ENCODE measurements at places on chromosomes 13 and 19. TPM values are rescaled to one million over a fixed set of nuclear protein-coding genes. Genes with fewer than 3 reads are reported as not detected.

DNA sequence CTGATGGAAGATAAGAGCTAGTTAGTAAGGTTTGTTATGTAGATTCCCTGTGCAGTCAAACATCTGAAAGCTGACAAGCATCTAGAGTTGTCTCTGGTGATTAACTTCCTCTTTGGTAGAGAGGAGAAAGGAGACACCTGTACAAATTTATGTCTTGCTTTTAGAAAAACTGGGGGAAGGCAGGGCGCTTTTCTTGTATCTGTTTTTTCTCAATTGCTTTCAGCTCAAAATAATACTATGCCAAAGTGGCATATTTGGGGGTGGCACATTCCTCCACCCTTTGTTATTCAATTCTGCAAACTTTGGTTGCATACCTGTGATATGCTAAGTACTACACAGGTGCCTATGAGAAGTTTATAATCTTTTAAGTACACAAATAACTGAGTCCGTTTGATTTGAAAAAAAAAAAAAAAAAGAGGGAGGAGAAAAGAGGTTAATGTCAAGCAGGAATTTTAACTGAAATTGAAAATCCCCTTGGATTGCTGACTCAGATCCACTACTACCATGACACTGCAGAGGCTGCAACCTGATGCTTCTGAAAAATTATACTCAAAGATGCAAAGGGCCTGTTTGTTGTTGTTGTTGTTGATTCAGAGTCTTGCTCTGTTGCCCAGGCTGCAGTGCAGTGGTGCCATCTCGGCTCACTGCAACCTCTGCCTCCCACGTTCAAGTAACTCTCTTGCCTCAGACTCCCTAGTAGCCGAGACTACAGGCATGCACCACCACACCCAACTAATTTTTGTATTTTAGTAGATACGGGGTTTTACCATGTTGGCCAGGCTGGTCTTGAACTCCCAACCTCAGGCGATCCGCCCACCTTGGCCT is 164.8 kb upstream of the NBEA start:
- no peak for DNase-seq

GRCh38 chr19:4541114-4541805 is 1.4 kb upstream of the LRG1 start:
- DNase-seq, result no peak

The DHRS12 gene
- 10.0 TPM for total RNA-seq

The SYNE4 gene
- total RNA-seq, result 1.8 TPM

The XPO4 gene
- total RNA-seq, result 19.8 TPM

The ZNF554 gene
- 2.1 TPM for total RNA-seq

The CGB1 gene
- not detected for total RNA-seq

The PSG1 gene
- total RNA-seq, result not detected

DNA sequence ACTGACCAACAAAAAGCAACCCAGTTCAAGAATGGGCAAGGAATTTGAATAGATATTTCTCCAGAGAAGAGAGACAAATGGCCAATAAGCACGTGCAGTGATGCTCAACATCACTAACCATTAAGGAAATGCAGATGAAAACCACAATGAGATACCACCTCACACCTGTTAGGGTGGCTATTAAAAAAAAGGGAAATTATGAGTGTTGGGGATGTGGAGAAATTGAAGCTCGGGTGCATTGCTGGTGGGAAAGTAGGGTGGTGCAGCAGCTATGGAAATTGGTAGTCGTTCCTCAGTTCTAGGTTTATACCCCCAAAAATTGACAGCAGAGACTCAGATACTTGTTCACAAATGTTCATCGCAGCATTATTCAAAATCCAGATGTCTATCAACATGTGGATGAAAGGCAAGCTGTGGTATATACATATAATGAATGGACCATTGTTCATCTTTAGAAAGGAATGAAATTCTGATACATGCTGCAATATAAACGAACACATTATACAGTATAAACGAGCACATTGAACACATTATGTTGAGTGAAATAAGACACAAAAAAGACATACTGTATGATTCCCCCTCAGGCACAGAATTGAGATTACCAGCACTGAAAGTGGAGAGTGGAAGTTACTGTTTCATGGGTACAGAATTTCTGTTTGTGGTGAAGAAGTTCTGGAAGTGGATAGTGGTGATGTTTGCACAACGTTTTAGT is 927 bp downstream of the CHAMP1 start:
- DNase-seq, result peak; percentile 25

The TNFSF13B gene
- 5.2 TPM for total RNA-seq

The MEIS3 gene
- not detected for total RNA-seq

The KLF2 gene
- 96.0 TPM for total RNA-seq

The SELENOV gene
- not detected for total RNA-seq

The SBK2 gene
- total RNA-seq, result not detected

DNA sequence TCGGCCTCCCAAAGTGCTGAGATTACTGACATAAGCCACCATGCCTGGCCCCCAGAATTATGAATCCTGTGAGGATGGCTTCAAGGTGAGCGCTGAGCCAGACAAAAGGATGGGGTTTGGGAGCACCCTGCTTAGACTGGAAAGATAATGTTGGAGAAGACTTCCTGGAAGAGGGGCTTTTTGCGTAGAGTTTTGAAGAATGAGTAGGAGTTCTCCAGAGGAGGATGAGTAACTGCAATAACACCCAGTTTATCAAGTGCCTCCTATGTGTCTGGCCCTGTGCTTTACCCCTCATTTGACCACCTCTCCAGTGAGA is 641 bp upstream of the GDF15 start:
- DNase-seq, result no peak

DNA sequence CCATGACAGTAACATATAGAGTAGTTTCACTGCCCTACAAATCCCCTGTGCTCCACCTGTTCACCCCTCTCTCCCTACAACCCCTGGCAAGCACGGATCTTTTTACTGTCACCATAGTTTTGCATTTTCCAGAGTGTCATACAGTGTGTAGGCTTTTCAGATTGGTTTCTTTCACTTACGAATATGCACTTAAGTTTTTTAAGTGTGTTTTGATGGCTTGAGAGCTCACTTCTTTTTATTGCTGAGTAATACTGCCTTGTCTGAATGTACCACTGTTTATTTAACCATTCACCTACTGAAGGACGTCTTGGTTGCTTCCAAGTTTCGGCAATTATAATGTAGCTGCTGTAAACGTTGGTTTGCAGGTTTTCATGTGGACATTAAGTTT is 175.1 kb downstream of the ITGBL1 start:
- no peak for DNase-seq

The KLK8 gene
- not detected for total RNA-seq
